ENCODE measurements at places on chromosomes 6 and 20.

DNA sequence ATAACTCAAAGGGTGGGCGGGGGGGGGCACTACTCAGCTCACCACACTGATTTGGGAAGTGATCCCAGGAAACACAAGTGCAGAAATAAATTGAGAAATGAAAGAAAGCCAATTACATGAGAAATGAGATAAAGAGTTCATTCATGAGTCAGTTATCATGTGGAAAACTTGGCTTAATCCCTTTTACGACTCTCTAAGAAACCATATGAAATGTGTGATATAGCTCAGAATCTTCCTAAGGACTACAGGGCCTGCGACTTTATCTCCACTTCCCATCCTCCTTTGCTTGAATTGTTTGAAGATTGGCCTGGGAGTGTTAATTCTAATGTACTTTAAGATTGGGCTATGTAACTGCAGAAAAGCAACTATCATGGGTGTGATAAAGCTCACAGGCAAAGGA, 3.6 kb upstream of the BTN2A2 start:
- no peak for DNase-seq

- DNase-seq = no peak
Measured at GRCh38 chr6:54044059-54044458, 67.2 kb upstream of the MLIP start.

DNA sequence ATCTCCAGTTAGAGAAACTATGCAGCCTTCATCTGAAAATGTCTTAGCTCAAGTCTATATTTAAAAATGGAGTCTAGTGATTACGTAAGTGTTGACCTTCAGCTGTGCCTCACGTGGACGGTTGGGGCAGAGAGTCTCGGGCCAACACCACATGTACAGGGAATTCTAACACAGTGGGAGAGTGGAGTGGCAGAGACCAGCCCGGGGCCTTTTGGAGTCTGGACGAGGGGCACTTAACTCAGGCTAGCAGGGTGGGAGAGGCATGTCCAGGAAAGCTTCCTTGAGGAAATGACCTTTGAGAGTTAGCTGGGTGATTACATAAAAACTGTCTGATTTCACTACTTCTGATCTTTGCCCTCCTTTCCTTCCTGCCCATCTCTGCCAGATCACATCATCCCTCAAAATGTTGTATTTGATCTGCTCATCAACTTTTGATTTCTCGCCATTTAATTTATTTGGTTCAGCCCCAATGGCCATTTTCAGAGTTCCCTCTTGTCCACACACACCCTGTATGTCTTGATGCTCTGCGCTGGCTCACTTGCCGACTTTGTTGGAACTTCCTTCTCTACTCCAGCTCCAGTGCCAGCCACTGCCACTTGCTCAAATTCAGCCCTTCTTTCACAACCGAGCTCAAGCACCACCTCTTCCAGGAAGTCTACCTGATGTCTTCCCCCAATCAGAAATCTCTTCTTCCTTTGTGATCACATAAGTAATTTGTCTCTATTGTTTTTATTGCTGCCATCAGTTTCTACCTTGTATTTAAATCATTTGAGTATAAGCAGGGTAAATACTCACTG, 2.6 kb downstream of the ARMC2 start:
- no peak for DNase-seq

- DNase-seq = no peak
Measured at GRCh38 chr6:116090251-116090650, 10.4 kb upstream of the NT5DC1 start.

DNA sequence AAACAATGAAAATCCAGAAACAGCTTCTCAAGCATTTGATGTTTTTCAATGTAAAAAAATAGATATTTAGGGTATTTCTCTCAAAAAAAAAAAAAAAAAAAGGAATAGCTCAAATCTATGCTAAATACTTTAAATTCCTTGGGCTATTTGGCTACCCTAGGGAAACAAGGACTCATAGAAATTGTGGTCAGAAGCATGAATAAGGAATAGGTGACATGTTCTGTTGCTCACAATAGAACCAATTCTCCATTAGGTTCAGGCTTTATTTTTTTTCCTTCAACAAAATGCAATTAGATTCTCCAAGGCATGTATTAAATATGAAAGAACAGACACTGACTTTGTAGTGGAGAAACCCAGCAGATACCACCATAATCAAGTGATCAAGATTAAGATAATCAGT, 904.3 kb upstream of the FLRT3 start:
- no peak for DNase-seq

DNA sequence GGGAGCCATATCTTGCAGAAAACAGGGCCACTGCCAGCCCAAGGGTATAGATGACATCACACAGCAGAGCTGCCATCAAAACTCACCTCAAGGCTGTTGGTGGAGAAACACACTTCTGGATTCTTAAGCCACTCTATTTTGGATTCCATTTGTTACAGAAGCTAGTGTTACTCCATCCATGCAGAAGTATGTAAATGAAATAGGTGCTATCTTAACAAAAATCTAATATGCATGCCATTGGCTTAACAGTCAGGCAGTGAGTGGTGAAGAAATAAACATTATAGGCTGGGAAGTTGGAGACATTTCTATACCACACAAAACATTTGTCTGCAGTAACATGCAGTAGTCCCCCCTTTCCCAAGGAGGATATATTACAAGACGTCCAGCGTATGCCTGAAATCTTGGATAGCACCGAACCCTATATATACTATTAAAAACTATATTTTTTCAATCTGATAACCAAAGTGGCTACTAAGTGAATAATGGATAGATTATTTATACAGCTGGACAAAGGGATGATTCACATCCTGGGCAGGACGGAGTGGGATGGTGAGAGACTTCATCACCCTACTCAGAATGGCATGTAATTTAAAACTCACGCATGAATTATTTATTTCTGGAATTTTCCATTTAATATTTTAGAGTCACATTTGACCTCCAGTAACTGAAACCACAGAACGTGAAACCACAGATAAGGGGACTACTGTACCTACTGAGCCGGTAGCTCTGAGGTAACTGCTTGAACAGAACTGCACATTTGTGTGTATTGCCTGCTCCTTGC, 160.0 kb upstream of the PLN start:
- DNase-seq = no peak

- no peak for DNase-seq
Measured at GRCh38 chr6:75997696-75998095, 74.8 kb downstream of the IMPG1 start.

GRCh38 chr20:31913431-31914157, 38.3 kb downstream of the PDRG1 start:
- DNase-seq = no peak

GRCh38 chr6:162854734-162855191, 127.0 kb downstream of the PACRG start:
- DNase-seq = no peak

GRCh38 chr6:46521464-46521971, 30.3 kb upstream of the RCAN2 start:
- DNase-seq = no peak

GRCh38 chr6:160071805-160072690, 49.6 kb upstream of the SLC22A1 start:
- DNase-seq = no peak

All from activated CD8-positive, alpha-beta memory T cell treated with anti-CD3 and anti-CD28 coated beads, Interleukin-2, amount 50 U/mL, for 48 hours (primary cell).